ENCODE measurements at places on chromosomes 12 and 14.

DNA sequence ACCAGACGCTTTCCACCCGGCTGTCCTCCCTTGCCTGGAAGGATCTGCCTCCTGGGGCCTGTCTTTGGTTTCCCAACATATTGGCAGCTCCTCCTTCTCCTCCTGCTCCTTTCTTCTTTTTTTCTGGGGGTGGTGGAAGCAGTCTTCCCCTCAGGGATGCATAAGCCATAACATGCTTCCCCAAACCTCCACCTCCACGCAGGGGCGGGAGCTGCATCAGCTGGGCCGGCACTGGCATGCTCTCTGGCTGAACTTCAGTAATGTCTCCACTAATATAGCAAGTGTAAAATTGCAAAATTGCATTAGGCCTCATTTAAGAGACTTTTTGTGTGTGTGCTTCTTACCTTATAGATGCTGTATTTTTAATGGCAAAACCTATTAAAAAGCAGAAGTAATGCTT is 58.6 kb downstream of the GLT1D1 start:
- no peak for DNase-seq

DNA sequence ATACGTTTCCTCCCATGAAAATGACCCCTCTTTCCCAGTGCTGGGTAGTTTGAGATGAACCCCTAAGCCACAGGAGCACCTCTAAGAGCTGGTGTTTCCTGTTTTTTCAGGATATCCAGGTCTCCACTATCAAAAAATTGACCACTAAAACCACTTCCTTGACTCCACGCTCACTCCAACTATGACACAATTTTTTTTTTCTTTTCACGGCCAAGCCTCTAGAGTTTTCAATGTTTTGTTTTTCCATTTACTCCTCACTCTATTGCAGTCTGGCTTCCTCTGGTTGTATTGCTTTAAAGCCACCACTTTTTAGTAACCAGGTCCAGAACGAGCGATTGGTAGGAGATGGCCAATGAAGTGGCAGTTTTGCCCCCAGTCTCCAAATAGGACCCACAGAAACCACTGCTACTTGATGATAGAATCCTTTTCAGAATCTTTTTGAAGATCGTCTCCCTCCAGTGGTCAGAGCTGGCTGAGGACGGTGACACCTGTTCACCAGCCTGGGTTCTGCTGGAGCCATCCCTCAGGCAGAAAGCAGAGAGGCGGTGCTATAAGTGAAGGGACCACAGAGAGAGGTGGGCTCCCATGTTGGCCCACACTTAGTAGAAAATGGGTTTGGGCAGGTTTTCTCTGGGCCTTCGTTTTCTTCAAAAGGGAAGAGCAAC is 454.4 kb downstream of the VRK1 start:
- DNase-seq = no peak

DNA sequence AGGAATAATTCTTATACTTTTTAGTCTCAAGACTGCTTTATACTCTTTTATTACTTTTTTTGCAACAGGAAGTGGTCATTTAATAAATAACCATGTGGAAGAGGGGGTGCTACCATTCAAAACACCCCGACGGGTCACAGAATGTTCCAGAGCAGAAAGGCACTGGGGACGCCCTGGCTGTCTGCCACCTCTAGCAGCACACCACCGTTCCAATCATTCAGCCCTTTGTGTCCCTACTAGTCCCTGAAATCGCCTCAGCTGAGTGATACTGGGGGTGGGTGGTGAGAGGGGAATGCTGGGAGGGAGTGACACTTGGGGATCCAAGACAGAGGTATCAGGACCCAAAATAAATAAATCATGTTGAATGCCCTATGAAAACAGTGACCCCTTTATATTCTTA is 52.4 kb downstream of the MON2 start:
- no peak for DNase-seq

- DNase-seq = no peak
These were observed 5.7 kb upstream of the AKAP5 start for GRCh38 chr14:64459405-64460136.

DNA sequence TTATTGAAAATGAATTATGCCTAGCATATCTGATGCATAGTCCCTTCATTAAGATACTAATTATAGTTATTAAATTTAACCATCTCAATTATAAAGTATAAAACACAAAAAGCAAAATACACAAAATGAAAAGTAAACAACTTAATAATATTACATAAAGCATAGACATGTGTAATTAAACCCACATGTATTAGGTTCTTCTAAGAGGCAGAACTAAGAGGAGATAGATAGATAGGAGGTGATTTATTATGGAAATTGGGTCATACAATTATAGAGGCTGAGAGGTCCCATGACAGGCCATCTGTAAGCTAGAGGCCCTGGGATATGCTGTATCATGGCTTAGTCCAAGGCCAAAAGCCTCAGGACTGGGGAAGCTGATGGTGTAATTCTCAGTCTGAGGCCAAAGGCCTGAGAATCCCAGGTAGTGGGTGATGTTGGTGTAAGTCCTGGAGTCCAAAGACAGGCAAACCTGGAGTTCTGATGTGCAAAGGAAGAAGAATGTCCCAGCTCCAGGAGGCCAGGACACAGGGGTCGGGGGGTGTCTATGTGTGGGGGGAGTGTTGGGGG is 953.3 kb downstream of the TRHDE start:
- DNase-seq = no peak

- DNase-seq = no peak
These were observed 18.7 kb upstream of the CCDC91 start for GRCh38 chr12:28171356-28172060.

DNA sequence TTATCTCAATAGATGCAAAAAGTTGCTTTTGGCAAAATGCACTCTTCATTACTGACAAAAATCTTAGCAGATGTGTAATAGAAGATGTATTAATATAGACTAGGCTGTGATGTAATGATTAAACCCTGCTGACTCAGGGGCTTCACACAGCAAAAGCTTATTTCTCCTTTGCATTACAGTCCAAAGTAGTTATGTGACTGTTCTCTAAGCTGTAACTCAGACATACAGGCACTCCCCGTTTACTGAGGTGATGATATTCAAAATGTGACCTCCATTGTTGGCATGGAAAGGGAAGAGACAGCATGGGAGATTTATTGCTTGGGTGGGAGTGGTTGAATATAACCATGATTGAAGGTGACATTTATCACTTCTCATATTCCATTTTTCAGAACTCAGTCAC is 331.5 kb downstream of the SNAPC1 start:
- DNase-seq = no peak

- DNase-seq = no peak
These were observed 357.8 kb downstream of the DUSP6 start for GRCh38 chr12:88994537-88994936.

Measured in RWPE1 (cell line).